ENCODE measurements at places on chromosomes 5 and 9. TPM values are rescaled to one million over a fixed set of nuclear protein-coding genes. Genes with fewer than 3 reads are reported as not detected.

GRCh38 chr5:33944543-33945132 is 8.5 kb downstream of the RXFP3 start:
- H3K36me3 ChIP-seq = no peaks in the 10 kb centered on the region
- H3K4me1 ChIP-seq = no peaks in the 10 kb centered on the region
- no peak for DNase-seq
- no peak overlapping the region for H3K4me3 ChIP-seq

Gene PCDHGA9
- total RNA-seq = 6.2 TPM

- no peak for DNase-seq
- peaks cover 3% of the 10 kb centered on the region for H3K36me3 ChIP-seq
- H3K27ac ChIP-seq = no peak overlapping the region
- no peaks in the 10 kb centered on the region for H3K4me1 ChIP-seq
Measured at GRCh38 chr5:123000731-123001130, 35.8 kb downstream of the PPIC start.

Gene IL17B
- total RNA-seq = not detected

DNA sequence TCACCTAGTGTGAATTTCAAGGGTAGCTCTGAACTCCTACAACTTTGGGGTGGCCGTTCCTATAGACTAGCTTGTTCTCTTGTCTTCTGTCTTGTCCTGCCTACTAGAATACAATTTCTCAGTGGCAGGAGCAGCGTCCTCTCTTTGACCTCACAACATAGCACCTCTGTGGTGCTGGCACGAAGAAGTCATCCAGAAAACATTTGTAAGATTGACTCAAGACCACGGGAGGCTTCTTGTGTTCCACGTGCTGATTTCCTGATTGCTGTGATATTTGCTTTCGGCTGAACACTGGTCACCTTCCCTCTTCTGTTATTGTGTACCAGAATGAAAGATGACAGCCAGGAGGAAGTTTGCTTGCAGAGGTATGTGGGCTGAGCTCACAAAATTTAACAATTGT is 27.0 kb downstream of the SLC1A1 start:
- no peak overlapping the region for H3K27ac ChIP-seq
- no peak for DNase-seq
- no peaks in the 10 kb centered on the region for H3K27me3 ChIP-seq
- H3K4me3 ChIP-seq = no peak overlapping the region
